ENCODE measurements at places on chromosomes 7 and 10.

DNA sequence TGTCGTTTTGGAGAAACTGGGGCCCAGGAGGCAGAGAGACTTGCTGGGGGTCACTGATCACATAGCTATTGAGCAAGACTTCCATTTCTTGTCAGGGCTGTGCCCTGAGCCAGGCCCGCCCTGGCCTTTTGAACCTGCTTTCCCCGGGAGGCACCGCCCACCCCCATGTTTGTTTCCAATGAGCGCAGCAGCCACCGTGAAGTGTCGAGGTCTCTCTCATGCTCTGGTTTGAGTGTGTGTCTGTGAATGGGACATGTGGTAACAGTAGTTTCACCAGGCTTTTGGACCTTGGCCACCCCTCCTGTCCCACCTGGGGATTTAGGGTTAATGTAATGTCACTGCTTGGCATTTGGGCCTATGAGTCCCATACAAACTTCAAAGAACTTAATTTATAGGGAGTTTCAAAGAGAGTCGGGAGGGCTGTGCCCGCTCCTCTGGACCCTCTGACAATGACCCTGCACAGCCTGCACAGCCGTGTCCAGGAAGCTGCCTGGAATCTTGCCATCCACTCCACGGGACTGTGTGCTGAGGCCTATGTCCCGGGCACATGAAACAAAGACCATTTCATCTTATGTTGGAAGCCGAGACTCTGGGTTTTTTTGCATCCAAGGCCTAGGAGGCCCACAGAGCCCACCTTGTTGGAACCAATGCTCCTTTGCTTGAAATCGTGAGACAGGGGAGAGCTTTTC lies 6.3 kb downstream of the PRF1 start:
- no peak for DNase-seq

DNA sequence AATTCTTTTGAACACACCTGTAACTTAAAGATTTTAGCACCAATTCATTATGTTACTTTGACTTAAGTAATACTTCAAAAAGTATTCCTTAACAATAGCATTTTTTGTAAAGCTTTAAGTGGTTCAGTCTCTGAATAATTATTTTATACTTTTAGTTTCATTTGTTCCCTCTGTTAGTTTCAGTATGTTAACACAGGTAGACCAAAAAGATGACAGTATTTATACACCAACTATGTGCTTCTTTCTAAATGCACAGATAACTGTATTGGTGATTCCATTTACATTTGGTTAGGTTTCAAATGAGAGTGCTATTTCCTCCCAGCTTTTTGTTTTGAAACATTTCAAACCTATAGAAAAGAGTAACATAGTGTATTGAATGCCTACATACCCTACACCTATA lies 14.0 kb downstream of the RALA start:
- DNase-seq, result no peak

GRCh38 chr10:13839030-13839429 lies 252.3 kb downstream of the PRPF18 start:
- no peak for DNase-seq

DNA sequence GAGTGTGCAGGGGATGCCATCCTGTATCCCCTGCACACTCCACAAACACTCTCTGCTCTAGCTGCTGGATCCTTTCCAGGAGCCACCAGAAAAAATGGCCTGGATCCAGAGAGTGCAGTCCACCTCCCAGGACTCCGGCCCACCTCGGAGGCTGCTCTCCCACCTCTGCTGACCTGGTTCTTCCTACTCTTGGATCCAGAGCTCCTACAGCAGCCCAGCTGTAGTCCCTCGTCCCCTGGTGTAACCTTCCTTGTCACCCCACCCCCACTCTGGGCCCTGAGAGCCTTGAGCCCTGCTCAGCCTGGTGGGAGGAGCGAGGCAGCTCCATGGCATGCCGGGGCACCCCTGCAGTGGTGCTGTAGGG lies 54.4 kb downstream of the GOLGA7B start:
- no peak for DNase-seq

GRCh38 chr7:137606061-137606674 lies 240.6 kb downstream of the DGKI start:
- DNase-seq, result no peak

DNA sequence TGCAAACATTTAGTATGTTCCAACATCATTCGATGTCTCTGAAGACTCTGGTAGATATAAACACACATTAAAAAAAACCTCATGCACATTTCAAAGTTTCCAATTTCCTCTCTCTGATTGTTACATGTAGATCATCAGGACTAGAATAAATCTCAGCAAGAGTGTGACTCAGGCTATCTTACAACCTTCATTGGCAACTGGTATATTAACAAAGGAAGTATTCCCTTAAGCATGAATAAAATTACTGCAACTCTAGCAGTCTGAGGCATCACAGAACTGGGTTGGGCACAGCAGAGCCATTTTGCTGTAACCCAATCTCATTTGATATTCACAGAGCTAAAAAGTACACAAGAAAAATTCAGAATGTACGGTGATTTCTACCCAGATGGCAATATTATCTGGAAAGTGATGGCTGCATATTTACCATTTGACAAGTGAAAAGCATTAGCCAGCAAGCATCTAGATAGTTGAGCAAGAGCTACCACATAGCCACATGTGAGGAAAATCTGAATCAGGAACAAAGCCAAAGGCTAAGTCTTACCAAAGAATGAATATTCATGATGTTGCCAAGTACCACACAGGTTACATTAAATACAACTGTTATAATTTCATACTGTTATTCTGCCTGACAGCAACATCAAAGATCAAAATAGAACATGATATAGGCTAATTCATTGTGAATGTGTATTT lies 232.2 kb downstream of the CRPPA start:
- no peak for DNase-seq

GRCh38 chr10:10847387-10847786 lies 170.3 kb upstream of the CELF2 start:
- no peak for DNase-seq

GRCh38 chr7:51265066-51265907 lies 51.3 kb downstream of the COBL start:
- no peak for DNase-seq

- no peak for DNase-seq
Measured at GRCh38 chr10:31940839-31941653, 12.4 kb upstream of the ARHGAP12 start.

GRCh38 chr7:77200542-77200941 lies 923 bp upstream of the FGL2 start:
- DNase-seq, result no peak

- DNase-seq, result no peak
Measured at GRCh38 chr7:7210475-7211237, 28.3 kb downstream of the C1GALT1 start.

DNA sequence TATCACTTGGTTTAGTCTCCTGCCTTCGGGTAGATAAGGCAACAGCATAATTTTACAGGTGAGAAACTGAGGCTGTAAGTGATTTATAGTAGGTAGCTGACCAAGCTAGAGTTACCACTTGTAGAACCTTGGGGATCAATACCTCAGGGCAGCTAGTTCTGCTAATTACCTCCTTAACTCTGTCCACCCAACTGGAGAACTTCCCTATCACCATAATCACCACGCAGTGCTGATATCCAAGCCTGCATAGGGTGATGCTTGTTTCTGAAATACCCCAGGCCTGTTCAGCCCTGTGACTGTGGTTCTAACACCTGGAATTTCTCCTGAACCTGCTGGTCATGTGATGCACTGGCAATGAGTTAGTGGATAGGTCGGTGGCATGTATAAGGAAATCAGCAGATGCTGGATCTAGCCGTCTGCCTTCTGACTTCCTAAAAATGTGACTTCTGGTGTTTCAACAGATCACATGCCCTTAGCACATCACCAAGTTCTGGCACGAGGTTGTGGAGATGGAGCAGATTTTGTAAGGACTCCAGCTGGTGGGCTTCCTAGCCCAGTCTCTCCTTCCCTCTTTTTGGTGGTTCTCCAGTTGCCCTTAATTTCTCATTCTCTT lies 15.3 kb downstream of the PLAU start:
- no peak for DNase-seq

GRCh38 chr7:15685358-15686294 lies 857 bp downstream of the MEOX2 start:
- no peak for DNase-seq

DNA sequence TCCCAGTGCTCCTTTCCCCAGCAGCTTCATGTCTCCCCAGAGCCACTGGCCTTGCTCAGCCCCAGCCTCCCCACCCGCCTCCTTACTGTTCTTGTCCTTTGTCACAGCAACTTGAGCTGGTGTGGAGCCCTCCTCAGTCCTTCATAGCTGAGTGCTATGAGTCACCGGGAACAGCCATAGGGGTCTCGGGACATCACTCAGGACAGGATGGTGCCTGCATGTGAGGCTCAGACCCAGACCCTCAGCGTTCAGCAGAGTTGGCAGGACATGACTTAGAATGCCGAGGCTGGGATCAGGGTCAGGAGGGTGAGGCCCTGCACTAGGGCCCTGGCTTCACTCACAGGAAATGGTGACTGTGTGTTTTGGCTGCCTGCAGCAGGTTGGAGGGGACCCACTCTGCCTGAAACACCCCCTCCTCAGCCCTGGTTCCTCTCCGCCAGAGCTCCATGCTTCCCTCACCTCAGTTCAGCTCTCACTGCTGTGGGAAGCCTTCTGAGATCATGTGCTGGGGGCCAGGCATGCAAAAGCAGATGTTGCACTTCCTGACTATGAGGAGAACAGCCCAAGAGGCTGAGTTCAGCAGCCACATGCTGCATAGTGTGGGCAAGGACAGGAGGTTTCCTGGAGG lies 40.7 kb upstream of the GJD4 start:
- DNase-seq, result no peak

GRCh38 chr7:102453319-102453718 lies 11.3 kb downstream of the ALKBH4 start:
- DNase-seq, result no peak

GRCh38 chr7:42614636-42615035 lies 297.2 kb downstream of the C7orf25 start:
- no peak for DNase-seq

GRCh38 chr10:12510501-12510941 lies 161.2 kb downstream of the CAMK1D start:
- no peak for DNase-seq

DNA sequence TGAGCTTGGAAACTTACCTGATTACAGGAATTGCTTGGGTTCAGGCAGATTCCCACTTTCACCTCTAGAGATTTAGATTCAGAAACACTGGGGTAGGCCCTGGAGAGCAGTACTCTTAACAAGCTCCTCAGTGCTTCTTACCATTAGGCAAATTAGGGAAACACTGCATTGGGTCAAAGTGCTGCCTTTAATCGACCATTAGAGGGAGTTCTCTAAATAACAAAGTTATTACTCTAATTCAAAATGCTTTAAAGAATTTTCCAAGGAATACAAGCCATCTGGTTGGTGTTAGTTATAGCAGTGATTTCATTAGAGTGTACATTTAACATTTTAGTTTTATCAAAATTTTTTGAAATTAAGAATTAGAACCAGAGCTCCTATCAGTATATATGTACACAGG lies 324.5 kb downstream of the GFRA1 start:
- no peak for DNase-seq

GRCh38 chr7:37013771-37014170 lies 289.5 kb upstream of the AOAH start:
- no peak for DNase-seq

DNA sequence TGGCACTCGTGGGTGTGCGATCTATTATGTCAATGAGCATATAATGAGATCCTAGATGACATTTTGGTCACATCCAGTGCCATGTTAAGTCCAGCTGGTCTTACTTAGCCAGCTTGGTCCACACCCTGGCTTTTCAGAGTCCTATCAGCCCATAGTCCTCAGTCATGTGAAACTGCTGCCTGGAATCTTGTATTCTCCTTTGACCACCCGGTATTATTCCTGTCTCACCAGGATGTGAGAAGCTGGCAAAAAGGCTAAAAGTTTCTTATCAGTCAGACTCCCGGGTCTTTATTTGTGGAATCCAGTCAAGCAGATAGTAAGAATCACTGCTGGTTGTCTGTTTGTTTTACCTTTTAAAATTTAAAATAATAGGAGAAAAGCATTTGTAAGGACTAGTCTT lies 705.6 kb upstream of the GHITM start:
- DNase-seq, result no peak

- DNase-seq, result no peak
Measured at GRCh38 chr10:78924319-78925003, 144.3 kb upstream of the ZMIZ1 start.
